ENCODE measurements at places on chromosomes 7 and 10.

- H3K27ac ChIP-seq: no peak overlapping the region
- no peak for DNase-seq
Measured at GRCh38 chr10:24762161-24762924, 38.7 kb upstream of the ARHGAP21 start.

DNA sequence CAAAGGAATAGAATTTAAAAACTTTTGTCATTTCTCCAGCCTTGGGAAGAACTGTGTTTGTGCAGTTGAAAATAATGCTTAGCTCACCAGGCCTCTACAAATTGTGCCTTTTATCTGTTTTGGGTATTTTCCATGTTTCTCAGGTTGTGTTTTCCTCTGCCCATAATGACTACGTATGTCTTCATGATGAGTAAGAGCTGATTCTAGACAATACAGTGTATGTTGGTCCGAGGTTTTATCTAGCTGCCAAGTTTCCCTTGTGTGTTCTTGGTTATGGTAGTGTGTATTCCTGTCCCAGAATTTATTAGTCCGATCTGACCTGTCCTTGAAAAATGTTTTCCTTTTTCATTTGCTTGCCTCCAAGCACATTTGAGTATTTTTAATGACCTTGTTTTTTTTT, 83.7 kb upstream of the GLCCI1 start:
- no peaks in the 10 kb centered on the region for H3K36me3 ChIP-seq
- H3K4me1 ChIP-seq: no peaks in the 10 kb centered on the region
- DNase-seq: no peak
- H3K27me3 ChIP-seq: no peaks in the 10 kb centered on the region
- H3K4me3 ChIP-seq: no peak overlapping the region

DNA sequence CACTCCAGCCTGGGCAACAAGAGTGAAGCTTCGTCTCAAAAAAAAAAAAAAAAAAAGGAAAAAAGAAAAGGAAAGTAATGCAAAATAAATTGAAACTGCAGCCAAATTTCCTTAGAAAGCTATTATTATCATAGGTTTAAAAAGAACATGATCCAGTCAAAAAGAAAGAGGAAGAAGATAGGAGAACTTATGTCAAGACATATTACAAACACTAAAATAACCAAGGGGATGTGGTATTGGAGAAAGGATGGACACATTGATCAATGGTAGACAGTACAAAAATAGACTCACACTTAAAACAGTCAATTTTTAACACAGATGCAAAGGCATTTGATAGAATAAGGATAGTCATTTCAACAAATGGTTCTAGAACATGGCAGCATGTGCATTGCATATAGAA, 27.3 kb upstream of the PFKP start:
- no peaks in the 10 kb centered on the region for H3K36me3 ChIP-seq
- peaks cover 5% of the 10 kb centered on the region for H3K4me1 ChIP-seq
- H3K4me3 ChIP-seq: no peak overlapping the region
- no peak overlapping the region for H3K27ac ChIP-seq

GRCh38 chr10:14731875-14732512, 42.7 kb downstream of the FAM107B start:
- H3K4me1 ChIP-seq: peaks cover 13% of the 10 kb centered on the region
- H3K4me3 ChIP-seq: no peak overlapping the region
- H3K27ac ChIP-seq: no peak overlapping the region
- H3K36me3 ChIP-seq: peaks cover 6% of the 10 kb centered on the region
- H3K27me3 ChIP-seq: no peaks in the 10 kb centered on the region

GRCh38 chr10:71837098-71837827, 13.8 kb downstream of the PSAP start:
- no peak for DNase-seq
- H3K27me3 ChIP-seq: no peaks in the 10 kb centered on the region
- peaks cover 3% of the 10 kb centered on the region for H3K36me3 ChIP-seq
- no peak overlapping the region for H3K4me3 ChIP-seq
- H3K27ac ChIP-seq: no peak overlapping the region

- H3K27me3 ChIP-seq: no peaks in the 10 kb centered on the region
- no peaks in the 10 kb centered on the region for H3K36me3 ChIP-seq
- H3K27ac ChIP-seq: no peak overlapping the region
- no peaks in the 10 kb centered on the region for H3K4me1 ChIP-seq
Measured at GRCh38 chr7:71221549-71221948, 89.6 kb downstream of the GALNT17 start.

DNA sequence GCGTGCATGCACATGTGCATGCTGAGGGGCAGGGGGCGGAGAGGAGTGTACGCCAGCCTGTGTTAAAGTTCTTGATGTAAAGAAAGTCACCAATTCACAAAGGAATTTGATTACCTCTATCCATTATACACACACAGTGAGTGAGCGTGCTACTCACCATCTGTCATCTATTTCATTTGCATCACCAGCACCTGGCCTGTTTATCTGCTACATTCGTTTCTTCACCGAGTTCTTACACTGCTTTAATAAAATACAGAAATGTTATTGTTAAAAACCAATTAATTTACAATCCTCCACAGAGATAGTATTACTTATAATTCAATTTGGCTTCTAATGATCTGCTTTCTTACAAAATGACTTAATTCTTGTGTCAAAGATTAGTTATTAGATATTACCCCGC, 32.6 kb downstream of the NEUROD6 start:
- H3K36me3 ChIP-seq: no peaks in the 10 kb centered on the region
- no peak overlapping the region for H3K27ac ChIP-seq
- H3K4me1 ChIP-seq: no peaks in the 10 kb centered on the region
- no peak overlapping the region for H3K4me3 ChIP-seq
- no peak for DNase-seq

DNA sequence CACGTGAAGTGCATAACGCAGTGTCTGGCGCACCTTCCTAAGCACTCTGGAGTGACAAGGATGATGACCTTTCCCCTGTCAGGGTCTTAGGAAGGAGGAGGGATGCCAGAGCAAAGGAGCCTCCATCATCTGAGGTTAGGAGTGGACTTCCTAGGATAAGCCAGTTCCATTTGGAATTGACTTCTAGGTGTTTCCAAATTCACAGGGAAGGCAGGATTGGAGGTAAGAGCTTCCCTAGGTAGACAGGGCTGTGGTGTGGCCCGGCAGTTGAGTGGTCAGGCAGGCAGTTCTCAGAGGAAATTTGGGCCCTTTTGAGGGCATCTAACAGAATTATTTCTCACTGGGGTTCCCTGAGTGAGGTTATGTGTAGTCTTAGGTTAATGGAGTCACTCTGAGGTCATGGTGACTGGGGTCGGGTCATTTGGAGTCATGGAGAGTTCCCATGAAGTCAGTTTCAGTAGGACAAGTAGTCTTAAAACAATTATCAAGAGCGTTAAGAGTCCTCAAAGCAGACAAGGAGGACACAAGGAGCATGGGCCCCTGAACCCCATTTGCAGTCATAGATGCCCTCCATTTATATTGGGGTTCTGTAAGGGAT, 8.2 kb downstream of the PPIF start:
- H3K27me3 ChIP-seq: no peaks in the 10 kb centered on the region
- no peak for DNase-seq
- H3K4me3 ChIP-seq: no peak overlapping the region
- H3K36me3 ChIP-seq: peaks cover 69% of the 10 kb centered on the region

DNA sequence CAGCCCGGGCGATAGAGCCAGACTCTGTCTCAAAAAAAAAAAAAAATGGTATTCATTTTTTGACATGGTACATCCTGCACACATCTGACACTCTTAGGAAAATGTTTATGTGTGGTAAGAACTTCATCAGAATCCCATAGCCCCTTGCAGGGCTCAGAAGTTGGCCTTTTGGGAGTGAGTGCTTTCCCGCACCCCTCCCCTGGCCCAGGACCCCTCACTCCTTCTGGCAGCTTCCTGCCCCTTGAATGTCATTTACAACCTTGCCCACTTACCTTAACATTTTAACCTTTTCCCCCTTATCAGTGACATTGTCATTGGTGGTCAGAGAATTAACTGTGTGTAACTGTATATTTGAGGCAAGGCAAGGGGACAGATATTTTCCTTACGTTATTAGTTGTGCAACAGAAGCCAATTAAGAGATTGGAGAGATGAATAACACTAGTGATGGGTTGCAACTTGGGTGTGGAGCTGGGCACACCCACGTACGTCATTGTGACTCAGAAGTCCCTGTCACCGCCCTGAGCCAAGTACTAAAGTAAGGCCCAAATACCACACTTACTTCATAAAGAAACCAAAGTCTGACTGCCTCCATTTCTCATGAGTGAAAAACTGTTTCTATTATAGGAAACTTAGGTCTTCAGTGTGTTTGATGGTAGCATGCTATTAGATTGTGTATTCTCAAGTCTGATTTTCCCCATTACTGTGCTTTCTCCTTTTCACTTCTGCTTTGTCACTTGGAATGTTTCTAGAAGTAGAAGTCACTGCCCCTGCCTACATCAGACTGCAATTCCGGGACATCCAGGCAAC, 31.6 kb downstream of the OGDH start:
- peak; percentile 75 for DNase-seq
- H3K36me3 ChIP-seq: peaks cover 50% of the 10 kb centered on the region
- peak overlapping the region; percentile 99 for H3K27ac ChIP-seq
- peak overlapping the region; percentile 79 for H3K4me3 ChIP-seq
- no peaks in the 10 kb centered on the region for H3K27me3 ChIP-seq
- H3K4me1 ChIP-seq: peaks cover 77% of the 10 kb centered on the region

- DNase-seq: no peak
- H3K4me3 ChIP-seq: no peak overlapping the region
- no peaks in the 10 kb centered on the region for H3K4me1 ChIP-seq
- no peaks in the 10 kb centered on the region for H3K27me3 ChIP-seq
Measured at GRCh38 chr10:69246036-69246435, 25.9 kb downstream of the HKDC1 start.

DNA sequence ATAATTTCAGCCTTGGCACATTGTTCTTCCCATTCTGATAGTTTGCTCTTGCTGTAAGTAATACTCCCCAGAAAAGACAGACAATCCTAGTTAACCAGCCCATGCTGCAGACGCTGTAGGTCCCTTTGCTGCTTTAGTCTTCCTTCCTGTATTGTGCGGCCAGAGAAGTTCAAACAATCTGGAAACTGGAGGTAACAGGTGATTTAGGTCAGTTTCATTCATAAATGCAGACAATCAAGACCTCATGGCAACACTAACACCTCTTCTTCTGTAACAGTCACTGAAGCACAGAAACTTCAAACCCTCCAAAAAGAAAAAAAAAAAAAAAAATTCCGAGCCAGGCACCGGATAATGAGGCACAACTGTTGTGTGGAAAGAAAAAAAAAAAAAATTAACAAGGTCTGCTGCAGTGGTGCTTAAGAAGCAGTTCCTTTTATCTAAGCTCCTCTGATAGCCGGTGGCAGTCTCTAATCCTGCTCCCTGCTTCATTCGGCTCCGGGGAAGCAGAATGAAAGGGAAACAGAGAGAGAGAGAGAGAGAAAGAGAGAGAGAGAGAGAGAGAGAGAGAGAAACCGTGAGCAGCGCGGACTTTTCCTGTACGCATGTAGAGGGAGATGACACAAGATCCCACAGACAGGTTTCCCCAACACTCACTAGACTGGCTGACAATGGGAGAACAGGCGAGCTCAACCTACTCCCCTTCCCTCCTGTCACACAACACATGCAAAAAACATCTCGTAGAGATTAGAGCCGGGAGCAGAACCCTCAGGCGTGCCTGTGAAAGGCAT, at the start of gene SEMA3A:
Gene SEMA3A, minus strand, starts transcription at position 306 of the 788 bp plus-strand sequence. Its CDS starts 203 bp downstream, at position 103.
- peaks cover 25% of the 10 kb centered on the region for H3K4me1 ChIP-seq
- peaks cover 17% of the 10 kb centered on the region for H3K27me3 ChIP-seq
- H3K4me3 ChIP-seq: peak within 1 kb of the TSS; percentile 89
- H3K27ac ChIP-seq: peak within 1 kb of the TSS; percentile 17
- peak; percentile 14 for DNase-seq
- no peaks in the 10 kb centered on the region for H3K36me3 ChIP-seq

- no peaks in the 10 kb centered on the region for H3K27me3 ChIP-seq
- H3K4me3 ChIP-seq: no peak overlapping the region
- no peaks in the 10 kb centered on the region for H3K36me3 ChIP-seq
- DNase-seq: no peak
- H3K4me1 ChIP-seq: peaks cover 13% of the 10 kb centered on the region
- H3K27ac ChIP-seq: no peak overlapping the region
Measured at GRCh38 chr10:18473424-18474117, 177.8 kb downstream of the NSUN6 start.

- no peaks in the 10 kb centered on the region for H3K36me3 ChIP-seq
- no peaks in the 10 kb centered on the region for H3K4me1 ChIP-seq
- H3K4me3 ChIP-seq: no peak overlapping the region
- no peak for DNase-seq
Measured at GRCh38 chr10:111724121-111724520, 459.4 kb downstream of the GPAM start.

GRCh38 chr7:7938471-7938870, 30.1 kb upstream of the GLCCI1 start:
- H3K36me3 ChIP-seq: no peaks in the 10 kb centered on the region
- H3K4me3 ChIP-seq: no peak overlapping the region
- H3K27me3 ChIP-seq: peaks cover 9% of the 10 kb centered on the region
- no peak for DNase-seq
- H3K27ac ChIP-seq: no peak overlapping the region
- H3K4me1 ChIP-seq: peaks cover 10% of the 10 kb centered on the region

DNA sequence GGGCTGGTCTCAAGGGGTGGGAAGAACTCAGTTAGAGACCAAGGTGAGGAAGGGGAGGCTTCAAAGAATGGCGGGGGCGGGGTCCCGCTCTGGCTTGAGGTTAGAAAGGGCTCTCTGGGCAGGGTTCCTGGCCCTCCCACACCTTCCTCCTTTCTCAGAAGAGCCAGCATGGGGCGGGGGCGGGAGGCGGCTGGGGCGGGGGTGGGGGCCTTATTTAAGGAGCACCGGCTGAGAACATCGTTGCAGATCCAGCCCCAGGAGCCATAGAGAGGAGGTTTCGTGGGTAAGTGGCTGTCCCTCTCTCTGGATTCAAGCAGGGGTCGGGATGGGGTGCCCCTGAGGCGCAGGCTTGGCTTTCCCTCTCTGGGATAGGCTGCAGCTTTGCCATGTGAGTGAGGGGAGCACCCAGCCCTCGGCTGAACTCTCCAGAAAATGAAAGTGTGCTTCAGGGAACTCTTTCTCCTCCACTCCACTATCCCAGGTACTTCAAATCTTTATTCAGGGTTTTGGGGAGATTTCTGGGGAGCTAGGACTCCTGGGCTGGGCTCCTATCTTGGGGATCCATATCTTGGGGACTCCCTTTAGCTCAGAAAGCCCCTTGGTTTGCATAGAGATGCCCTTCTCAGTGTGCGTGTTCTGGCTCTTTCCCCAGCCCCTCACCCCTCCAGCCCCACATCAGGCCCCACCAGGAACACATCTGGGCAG, 3.3 kb upstream of the CUEDC2 start:
- H3K27ac ChIP-seq: peak overlapping the region; percentile 71
- H3K4me1 ChIP-seq: peaks cover 47% of the 10 kb centered on the region
- peak overlapping the region; percentile 91 for H3K4me3 ChIP-seq
- H3K27me3 ChIP-seq: no peaks in the 10 kb centered on the region
- peaks cover 26% of the 10 kb centered on the region for H3K36me3 ChIP-seq
- DNase-seq: peak; percentile 52

GRCh38 chr7:44277851-44278250, 47.5 kb downstream of the CAMK2B start:
- no peaks in the 10 kb centered on the region for H3K36me3 ChIP-seq
- no peak overlapping the region for H3K27ac ChIP-seq
- H3K27me3 ChIP-seq: no peaks in the 10 kb centered on the region

- H3K36me3 ChIP-seq: no peaks in the 10 kb centered on the region
- H3K4me1 ChIP-seq: no peaks in the 10 kb centered on the region
- H3K27ac ChIP-seq: no peak within 1 kb of the TSS
- no peak for DNase-seq
Measured at GRCh38 chr7:98617051-98617959, at the start of gene NPTX2. TSS of gene NPTX2 (plus strand) at chr7:98617285. CDS start at chr7:98617462, 177 bp downstream.

GRCh38 chr10:76962851-76963250, 674.8 kb downstream of the KCNMA1 start:
- no peaks in the 10 kb centered on the region for H3K4me1 ChIP-seq
- no peaks in the 10 kb centered on the region for H3K27me3 ChIP-seq
- no peaks in the 10 kb centered on the region for H3K36me3 ChIP-seq

GRCh38 chr10:12844811-12845483, 156.6 kb downstream of the CCDC3 start:
- DNase-seq: no peak
- peaks cover 5% of the 10 kb centered on the region for H3K4me1 ChIP-seq
- peaks cover 1% of the 10 kb centered on the region for H3K27me3 ChIP-seq
- H3K4me3 ChIP-seq: no peak overlapping the region

GRCh38 chr10:73590881-73591799, at the start of gene USP54:
TSS of gene USP54 (minus strand) at chr10:73591342. CDS start at chr10:73575658, 15,684 bp downstream.
- peak within 1 kb of the TSS; percentile 63 for H3K4me3 ChIP-seq
- no peak for DNase-seq
- peak within 1 kb of the TSS; percentile 47 for H3K27ac ChIP-seq

All from activated T-helper 2 cell treated with anti-CD3 and anti-CD28 coated beads, Interferon-gamma antibody, Interleukin-2, Interleukin-4, amounts not matched to agents 10 μg/mL and 5 μg/mL and 100 μg/mL, durations not matched to agents 14 hours and 24 hours and 36 hours (primary cell).